ENCODE measurements at places on chromosomes 4 and X.

DNA sequence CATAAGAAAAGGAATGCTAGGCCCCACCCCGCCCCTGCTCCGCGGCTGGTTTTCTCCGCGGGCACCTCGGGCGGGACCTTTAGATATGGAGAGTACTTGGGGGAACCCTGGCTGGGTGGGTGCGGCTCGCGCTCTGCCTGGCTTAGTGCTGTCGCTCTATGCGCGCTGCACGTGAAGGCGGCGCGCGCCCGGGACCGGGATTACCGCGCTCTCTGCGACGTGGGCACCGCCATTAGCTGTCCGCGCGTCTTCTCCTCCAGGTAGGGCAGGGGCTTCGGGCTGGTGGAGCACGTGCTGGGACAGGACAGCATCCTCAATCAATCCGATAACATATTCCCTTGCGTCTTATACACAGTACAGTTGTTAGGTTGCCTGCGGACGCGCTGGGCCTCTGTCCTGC, 56.0 kb downstream of the MAGEB10 start:
- no peak for DNase-seq

DNA sequence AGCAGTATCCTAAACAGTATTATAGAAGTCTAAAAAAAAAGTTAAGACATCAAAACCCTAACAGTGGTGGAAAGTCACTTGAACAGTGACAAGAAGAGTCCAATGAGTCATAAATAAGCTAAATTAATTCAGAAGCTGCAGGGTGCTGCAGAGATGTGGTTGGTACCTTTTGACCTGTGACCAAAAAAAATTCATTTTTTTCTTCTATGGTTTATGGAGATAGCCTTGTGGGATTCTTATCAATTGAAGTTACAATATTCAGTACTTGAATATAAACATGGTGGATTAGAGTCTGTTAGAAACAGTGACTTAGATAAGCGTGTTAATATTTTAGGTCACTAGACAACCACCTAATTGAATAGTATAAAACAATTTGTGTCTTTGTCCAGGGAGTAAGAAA, 35.4 kb downstream of the CCSER1 start:
- DNase-seq: no peak

- DNase-seq: no peak
Observed at GRCh38 chr4:24659241-24659961, 75.0 kb upstream of the DHX15 start.

DNA sequence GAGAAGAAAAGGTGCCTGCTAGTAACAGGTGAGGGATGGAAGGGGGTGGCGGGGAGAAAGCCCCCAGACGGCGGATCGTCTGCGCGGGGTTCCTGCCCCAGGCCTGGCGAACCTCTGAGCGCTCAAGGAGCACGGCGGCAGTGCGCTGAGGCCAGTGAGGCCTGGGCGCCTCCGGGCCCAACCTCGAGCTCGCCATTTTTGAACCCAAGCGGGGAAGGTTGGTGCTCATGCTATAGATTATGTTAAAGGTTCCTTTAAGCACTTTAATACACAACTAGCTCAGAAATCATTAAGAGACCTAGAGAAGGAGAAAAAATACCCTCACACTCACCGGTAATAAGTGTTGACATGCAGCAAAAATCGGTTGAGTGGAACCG, 7.9 kb downstream of the PITX2 start:
- DNase-seq: no peak

GRCh38 chr4:172042714-172043114, 229.5 kb downstream of the GALNTL6 start:
- DNase-seq: no peak

DNA sequence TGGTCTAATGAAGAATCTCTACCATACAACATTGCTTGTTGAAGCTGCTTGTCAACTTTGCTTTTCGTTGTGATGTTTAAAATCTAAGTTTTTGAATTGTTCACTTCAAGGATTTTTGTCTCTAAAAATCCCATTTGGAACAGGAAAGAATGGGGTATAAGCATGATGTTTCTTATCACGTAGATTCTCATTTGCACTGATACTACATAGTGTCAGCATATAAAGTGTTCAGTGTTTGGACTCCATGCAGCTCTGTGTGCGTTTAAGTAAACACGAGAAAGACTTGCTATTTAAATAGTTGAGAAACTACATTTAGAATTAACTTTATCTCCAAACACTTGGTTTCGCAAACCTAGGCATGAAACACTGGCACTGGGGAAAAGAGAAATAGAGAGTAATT, 452.5 kb downstream of the NKX6-1 start:
- DNase-seq: no peak

DNA sequence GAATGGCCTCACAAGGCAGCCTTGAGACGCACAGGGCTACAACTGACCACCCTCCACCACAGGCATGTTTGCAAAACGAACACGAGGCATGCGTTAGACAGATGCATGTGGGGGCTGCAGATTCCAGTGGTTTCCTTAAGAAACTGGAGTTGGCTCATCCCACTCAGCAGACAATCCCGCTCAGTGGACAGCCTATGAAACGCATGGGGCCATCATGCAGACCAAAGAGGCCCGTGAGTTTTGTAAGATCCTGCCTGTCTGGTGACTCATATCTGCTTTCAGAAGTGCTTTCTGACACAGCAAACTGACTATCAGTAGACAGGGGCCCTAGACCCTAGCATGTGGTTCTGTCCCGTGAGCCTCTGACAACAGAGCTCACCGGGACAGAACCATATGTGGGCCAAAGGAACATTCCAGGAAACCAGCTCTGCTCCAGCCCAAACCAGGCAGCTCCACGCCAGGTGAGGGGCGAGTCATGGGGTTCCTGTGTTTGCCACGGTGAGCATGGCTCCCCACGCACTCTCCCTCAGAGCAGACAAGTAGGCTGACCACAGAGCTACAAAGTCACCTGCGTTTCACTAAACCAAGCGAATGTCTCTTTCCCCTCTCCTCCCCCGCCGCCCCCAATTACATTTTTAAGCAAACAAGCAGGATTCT, 74.4 kb downstream of the MTMR1 start:
- DNase-seq: no peak

DNA sequence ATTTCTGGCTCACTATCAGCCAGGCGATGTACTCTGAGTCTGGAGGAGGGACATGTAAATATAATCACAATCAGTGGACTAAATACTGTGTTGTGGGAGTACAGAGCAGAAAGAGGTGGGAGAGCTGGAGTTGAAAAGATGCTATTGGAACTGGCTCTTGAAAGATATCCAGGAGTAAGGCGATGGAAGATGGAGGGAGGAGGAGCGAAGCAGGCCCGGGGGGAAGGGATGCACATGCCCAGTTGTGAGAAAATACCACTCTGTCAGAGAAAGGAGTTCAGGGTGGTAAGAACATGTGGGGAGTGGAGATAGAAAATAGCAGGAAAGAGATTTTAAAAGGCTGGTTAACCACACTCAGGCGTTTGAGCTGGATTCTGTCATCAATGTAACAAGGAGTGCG, 216.9 kb upstream of the ETNPPL start:
- no peak for DNase-seq

DNA sequence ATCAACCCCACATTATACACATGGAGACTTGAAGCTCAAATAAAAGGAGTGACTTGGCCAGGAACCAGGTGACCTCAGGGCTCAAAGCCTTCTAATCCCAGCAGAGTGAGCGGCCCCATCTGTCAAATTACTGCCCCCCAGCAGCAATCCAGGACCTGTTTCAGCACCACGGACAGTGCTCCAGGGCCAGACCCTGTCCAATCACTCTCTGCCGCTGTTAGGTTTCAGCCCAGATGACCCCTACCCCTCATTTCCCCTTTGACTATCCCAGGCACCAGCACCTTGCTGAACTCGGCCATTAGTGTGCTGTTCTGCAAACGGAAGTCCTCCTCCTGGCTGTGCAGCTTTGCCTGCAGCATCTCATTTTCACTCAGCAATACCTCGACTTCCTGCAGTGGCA, 5.1 kb downstream of the GRIPAP1 start:
- DNase-seq: no peak

GRCh38 chr4:168514249-168514852, 17.5 kb downstream of the PALLD start:
- peak; percentile 1 for DNase-seq

- DNase-seq: no peak
Observed at GRCh38 chr4:11565899-11566298, 137.2 kb upstream of the HS3ST1 start.

GRCh38 chrX:24241822-24242648, 71.8 kb downstream of the SUPT20HL2 start:
- no peak for DNase-seq

DNA sequence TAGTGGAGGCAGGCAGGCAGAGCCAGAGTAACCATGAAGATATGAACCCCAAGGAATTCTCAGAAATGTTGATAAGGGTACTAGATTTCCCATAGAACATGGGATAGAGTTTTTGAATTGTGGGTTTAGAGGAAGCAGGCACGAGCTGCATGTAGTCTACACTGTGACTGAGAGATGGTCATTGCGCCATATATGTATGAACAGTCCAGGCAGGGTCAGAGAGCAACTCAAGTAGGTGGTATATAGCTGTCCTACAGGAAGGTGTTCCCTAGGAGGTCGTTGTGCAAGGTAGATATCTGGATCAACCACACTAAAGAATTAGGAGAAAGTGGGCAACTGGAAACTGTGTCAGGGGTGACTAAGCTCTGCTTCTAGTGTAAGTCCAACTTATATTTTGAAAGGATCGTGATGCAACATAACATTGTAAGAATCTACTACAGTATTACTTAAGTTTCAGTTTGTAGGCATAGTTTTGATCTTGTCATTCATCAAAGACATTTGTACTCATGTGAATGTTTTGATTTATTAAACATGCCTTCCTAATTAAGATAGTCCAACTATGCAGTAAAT, 94.6 kb downstream of the HPGD start:
- DNase-seq: no peak

- peak; percentile 0 for DNase-seq
Observed at GRCh38 chrX:3638280-3638873, 75.1 kb downstream of the PRKX start.

- no peak for DNase-seq
Observed at GRCh38 chr4:109359040-109359646, 56.7 kb upstream of the COL25A1 start.

DNA sequence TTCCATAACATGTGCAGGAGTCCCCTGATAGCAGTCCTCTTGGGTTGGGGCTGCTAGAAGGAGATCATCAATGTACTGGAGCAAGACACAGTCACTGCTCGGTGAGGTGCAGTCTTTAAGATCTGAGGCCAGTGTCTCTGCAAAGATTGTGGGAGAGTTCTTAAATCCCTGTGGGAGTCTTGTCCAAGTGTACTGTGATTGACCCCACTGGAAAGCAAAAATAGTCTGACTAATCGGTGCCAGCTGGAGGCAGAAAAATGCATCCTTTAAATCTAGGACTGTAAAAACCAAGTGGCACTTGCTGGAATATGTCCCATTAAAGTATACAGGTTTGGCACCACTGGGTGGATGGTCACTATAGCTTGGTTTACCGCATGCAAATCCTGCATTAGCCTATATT, 31.1 kb downstream of the SULT1E1 start:
- no peak for DNase-seq

GRCh38 chrX:121832446-121832845, 785.0 kb downstream of the GLUD2 start:
- DNase-seq: no peak

DNA sequence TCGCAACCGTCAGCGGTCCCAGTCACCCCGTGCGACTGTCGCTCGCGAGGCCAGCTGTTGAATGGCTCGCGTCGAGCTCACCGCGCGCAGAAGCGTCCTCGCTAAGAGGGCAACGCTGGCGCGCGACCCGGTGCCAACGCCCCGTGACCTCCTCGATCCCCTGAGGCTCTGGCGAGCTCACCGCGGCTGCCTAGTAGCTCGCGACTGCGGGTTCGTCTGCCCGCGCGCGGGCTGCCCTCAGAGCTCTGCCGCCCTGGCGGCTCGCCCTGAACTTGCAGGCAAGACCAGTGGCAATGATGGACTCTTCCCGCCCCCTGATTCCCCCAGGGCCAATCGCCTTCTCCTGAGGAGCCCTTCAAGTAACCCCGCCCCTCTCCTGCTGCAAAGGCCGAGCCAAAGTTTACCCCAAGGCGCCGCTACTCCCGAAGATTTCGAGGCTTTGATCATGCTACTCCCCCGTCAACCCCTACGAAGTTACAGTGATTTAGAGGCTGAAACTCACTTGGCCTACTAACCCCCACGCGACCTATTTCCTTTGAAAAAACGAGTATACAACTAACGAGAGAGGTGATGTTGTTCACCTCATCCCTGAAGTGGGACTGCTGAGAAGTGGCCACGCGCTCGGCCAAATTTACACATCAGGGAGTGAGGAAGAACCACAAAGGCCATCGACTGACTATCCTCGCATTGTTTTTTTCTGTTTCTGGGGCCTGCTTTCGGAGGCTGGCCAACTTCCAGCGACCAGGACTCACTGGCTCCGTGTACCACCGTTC, 37.5 kb downstream of the PGRMC1 start:
- DNase-seq: no peak

DNA sequence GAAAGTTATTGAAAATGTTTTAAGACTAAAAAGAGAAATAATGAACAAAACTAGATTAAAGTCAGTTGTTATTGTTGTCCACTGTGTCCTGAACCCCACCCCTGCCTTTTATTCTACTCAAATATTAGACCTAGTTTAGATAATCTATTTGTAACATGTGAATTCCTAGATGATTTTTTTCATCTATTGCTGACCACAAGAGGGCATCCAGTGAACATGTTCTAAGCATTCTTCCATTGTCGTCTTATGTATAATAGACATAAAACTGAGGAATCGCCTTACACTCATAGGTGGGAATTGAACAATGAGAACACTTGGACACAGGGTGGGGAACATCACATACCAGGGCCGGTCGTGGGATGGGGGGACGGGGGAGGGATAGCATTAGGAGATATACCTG, 36.4 kb upstream of the HPRT1 start:
- no peak for DNase-seq

GRCh38 chr4:108155373-108155772, 13.4 kb downstream of the LEF1 start:
- DNase-seq: no peak

GRCh38 chr4:41236032-41236431, 20.7 kb upstream of the UCHL1 start:
- no peak for DNase-seq

GRCh38 chr4:17132226-17132625, 233.8 kb upstream of the LDB2 start:
- no peak for DNase-seq

DNA sequence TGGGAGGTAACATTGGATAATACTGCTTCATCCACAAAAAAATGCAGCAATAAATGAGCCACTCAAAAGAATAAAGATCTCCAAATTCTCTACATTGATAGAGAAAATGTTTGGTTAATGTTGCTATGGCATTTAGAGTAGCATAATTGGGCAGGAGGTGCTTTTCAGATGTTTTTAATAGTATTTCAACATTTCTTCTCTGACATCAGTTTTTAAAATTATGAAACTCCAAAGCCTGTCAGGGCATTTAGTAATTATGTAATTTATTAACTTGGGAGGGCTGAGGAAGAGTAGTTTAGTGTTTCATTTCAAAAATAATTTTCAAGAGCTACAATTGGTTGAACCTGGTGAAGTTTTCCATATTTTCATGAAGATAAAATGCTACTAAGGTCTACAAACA, 211.3 kb upstream of the INTU start:
- no peak for DNase-seq

GRCh38 chr4:72418458-72418857, 150.6 kb downstream of the ADAMTS3 start:
- no peak for DNase-seq
